Fibroblast of villous mesenchyme (primary cell): ENCODE measurements at places on chromosomes 4 and X.
A peak's percentile ranks its signal among the peaks of the same experiment; 100 is the strongest.

GRCh38 chr4:129429581-129430320 is 333.8 kb downstream of the C4orf33 start:
- DNase-seq, result no peak

- DNase-seq, result no peak
Observed at GRCh38 chrX:1162119-1162916, 50.1 kb downstream of the CRLF2 start.

DNA sequence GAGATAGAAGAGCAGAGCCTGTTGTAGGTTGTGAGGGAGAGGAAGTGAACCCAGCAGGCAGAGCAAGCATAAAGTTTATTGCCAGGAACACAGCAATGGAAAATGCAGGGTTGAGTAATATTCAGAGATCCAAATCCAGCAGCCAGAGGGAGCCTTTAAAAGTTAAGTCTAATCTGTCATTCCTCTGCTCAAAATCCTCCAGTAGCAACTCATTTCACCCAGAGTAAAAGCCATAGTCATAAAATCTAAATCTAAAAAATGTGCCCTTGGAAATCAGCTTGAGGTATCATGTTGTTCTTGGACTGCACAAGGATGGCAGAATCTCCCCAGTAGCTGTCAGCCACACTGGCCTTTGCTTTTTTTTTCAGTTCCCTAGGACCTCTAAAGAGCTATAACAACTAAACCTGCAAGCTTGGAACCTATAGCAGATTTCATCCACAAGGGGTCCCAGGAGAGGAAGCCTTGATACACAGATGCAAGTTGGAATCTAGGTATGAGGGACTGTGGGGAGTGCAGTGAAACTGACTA is 62.9 kb upstream of the FRAS1 start:
- DNase-seq, result peak; percentile 69

- DNase-seq, result no peak
Observed at GRCh38 chr4:76600447-76600846, 165.4 kb downstream of the SHROOM3 start.

DNA sequence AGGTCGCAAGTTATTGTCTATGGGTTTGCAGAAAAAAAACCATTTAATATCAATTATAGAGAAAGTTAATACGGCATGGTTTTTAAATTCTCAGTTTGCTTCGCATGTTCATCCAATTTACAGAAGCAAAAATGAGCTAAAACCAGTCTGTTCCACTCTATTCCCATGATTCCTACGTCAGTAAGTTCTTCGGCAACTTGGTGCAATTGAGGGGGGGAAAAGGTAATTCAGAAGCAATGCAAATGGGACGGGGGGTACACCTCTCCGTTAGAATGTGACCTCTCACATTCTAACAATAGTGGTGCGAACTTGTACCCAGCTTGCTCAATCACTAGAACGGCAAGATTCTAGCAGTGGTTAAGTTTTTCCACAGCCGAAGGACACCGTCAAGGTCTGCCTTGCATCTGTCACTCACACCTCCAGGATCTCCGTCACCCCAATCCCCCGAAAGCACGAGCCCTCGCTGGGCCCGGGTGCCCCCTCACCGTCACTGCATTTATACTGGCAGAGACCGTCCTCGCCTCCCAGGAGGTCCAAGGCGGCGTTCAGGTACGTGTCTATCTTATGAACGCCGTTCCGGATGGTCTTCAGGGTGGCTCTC is 653 bp downstream of the PLA2G12A start:
- DNase-seq, result no peak

GRCh38 chrX:20269848-20270561 is 3.3 kb upstream of the RPS6KA3 start:
- DNase-seq, result no peak

- DNase-seq, result peak; percentile 14
Observed at GRCh38 chrX:129654652-129655546, at the start of gene APLN. APLN (minus strand) TSS chrX:129654956; CDS start chrX:129654630, 326 bp downstream.

GRCh38 chrX:22742174-22742573 is 257.6 kb upstream of the DDX53 start:
- peak; percentile 53 for DNase-seq

DNA sequence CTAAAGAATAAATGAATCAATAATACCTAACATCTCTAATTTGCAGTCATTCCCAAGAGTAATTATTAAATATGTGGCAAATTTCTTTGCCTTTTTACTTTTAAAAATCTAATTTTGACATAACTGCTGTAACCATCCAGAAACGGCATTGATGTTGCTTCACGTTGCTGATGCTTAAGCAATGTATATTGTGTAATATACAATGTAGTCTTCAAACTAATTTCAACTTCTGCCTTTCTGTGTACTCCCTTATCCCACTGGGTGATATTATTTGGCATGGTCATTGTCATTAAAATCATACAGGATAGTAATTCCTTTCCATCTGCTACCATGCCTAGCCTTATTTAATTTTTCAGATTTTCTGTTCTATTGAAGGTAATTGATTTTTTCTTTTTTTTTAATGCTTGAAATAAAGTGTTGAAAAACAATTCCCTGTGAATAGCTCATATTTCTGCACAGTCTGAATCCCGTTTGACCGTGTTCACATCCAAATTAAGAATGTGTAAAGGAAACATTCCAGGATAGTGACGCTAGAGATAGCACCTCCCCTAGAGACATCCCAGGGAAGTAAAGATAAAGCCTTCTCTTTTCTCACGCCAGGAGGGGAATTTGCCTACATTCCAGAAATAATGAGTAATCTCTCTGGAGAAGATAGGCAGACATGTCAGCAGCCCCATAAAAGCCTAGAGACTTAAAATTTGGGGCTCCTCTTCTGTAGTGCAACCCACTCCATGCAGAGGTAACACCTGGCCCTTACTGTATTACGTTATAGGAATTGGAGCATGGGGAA is 8.6 kb downstream of the FAM200B start:
- DNase-seq, result peak; percentile 97

- no peak for DNase-seq
Observed at GRCh38 chr4:69843932-69844331, 16.0 kb downstream of the SULT1E1 start.

DNA sequence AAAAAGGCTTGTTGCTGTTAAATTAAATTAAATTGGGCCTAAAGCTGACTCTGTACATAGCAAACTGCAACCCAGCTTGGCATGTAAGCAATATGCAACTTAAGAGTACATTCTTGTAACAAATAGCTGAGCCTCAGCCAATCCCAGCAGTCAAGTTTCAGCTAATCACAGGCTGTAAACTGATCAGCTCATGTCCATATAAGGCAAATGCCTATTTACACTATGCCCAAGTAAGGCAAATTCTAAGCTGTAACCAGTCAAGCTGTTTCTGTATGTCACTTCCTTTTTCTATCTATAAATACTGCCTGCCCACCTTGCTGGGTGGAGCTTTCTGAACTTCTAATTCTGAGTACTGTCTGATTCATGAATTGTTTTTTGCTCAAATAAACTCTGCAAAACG is 429.1 kb upstream of the FTHL17 start:
- DNase-seq, result no peak
